Stimulated activated CD8-positive, alpha-beta memory T cell treated with anti-CD3 and anti-CD28 coated beads, Interleukin-7, amount 100 ng/mL, for 4 hours (primary cell): ENCODE measurements at places on chromosomes 6 and 20.

- no peak for DNase-seq
Observed at GRCh38 chr6:77318256-77318655, 145.0 kb downstream of the HTR1B start.

DNA sequence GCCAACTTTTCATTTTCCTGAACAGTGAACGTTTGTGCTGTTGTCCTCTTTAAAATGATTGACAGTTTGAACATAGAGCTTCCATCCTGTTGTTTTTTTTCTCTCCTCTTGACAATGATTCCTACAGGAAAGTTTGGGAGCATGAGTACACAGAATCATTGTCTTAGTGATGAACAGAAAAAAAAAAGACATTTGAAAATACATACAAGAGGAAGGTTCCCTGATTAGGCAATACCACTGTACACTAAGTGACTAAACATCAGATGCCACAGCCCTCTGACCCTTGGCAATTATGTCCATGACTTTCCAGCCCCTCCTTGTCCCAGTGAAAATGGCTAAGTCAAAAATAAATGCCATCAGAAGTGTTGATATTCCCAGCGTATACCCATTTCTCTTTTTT is 71.5 kb downstream of the RTN4IP1 start:
- DNase-seq: no peak

GRCh38 chr6:157184202-157185015 is 138.9 kb downstream of the TMEM242 start:
- DNase-seq: peak; percentile 19

GRCh38 chr20:4560667-4561066 is 161.0 kb upstream of the PRND start:
- DNase-seq: no peak

- no peak for DNase-seq
Observed at GRCh38 chr6:167815296-167815980, 11.3 kb upstream of the AFDN start.
